CD4-positive, CD25-positive, alpha-beta regulatory T cell (primary cell): ENCODE measurements at places on chromosomes 5 and 9.

- no peak for DNase-seq
Observed at GRCh38 chr5:56247592-56247991, 14.5 kb upstream of the ANKRD55 start.

GRCh38 chr9:75601280-75601679, 289.2 kb upstream of the PCSK5 start:
- no peak for DNase-seq

GRCh38 chr9:74838351-74838750, 49.4 kb downstream of the TRPM6 start:
- DNase-seq, result no peak

DNA sequence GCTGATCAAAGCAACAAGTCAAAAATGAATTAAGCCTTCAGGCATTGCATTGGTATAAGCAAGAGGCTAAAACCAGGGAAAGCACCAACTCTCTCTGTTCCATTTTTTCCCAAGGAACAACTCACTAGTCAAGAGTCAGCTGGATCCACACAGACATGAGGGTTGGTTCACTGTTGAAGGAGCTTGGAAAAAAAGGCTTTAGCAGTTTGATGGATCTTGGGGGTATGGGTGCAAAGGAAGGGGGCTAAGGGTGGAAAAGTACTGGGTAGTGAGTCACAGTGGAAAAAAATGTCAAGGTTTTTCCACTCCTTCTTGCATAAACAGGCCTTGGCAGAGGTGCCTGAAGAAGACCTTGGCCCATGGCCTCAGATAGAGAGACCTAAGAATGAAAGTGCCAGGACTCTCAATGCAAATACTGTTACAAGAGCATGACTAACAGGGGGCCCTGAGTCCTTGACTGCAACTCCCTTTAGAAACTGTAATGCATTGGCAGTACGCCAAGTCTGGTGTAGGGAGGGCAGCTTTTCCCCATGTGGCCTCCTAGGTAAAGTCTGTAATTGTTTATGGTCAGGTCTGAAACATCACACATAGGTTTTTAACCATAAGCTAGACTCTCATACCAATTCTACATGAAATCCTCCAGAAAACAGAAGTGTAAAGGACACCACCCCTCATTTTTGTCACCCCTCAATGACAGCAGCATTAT, 23.7 kb downstream of the ACTL7A start:
- no peak for DNase-seq

DNA sequence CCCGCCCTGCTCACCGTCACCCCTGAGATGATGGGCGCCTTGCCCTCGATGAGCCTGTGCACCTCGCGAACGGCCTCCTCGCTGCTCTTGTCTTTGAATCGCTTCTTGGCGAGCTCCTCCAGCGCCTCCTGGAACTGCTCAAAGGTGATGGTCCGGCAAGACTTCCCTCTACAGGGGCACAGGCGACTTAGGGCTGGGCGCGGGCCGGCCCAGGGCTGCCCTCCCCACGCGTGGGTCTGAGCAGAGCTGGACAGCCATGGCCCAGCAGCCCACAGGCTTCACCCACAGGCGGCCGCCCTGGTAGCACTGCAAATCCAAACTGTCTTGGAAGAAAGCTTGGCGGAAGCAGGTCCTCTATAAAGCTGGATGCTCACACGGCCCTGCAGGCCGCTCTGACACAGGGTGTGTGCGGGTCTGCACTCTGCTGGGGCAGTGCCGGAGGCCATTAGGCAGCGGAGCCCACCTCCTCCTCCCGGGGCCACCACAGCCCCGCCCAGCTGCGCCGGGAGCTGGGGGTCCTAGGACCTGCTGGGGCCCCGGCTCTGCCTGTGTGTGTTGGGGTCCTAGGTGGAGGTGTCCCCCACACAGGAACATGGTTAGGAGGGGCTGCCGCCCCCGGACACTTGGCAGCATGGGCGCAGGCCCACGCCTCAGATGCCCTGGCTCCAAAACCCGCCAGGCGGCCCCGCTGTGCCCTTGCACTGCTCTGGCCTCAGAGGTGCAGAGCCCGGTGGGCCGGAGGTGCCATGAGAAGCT, 27.0 kb downstream of the TPPP start:
- no peak for DNase-seq

GRCh38 chr9:117273612-117274011, 141.2 kb downstream of the ASTN2 start:
- no peak for DNase-seq

DNA sequence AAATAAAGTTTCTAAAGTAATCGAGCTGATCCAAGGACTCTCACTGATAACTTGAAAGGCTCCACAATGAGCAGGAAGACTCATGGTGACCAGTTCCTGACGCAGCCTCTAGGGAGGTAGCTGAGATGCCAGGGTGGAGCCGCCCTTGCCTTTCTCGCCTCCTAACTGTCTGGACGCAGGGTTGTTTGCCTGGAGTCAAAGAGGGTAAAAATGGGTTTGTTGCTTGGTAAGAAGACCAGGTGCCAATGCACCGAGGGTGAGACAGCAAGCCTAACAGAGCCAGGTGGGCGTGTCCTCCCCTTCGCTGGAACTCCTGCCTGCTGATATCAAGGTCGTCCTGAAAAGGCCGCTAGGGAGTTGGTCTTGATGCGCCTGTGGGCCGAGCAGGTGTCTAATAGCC, 48.6 kb upstream of the FCN1 start:
- DNase-seq, result no peak

DNA sequence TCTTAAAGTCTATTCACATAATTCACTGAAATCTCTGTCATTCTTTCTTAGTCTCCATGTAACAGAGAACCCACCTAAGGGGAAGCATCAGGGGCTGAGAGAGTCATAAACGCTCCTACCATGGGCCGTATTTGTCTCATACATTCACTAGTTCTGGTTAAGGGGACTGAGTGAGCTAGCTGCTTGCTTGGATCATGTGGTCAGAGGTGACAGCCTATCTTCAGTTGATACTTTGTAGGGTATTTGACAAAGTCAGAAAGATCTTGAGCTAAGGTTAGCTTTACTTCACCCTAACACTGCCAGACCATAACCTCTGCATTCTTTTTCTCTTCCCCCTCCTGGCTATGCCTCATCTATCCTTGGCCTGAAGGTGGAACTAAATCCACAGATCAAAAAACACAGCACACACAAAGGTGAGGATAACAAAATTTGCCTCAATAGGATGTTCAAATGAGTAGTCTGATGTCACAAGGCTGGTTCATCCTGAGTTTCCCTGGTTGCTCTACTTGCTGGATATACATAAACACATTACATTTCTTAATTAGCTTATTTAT, 66.5 kb downstream of the MARCHF3 start:
- DNase-seq, result no peak

- no peak for DNase-seq
Observed at GRCh38 chr9:131062969-131063368, 33.4 kb upstream of the AIF1L start.

GRCh38 chr5:90932052-90932699, 373.6 kb downstream of the ADGRV1 start:
- peak; percentile 26 for DNase-seq

GRCh38 chr5:61010467-61011454, 65.8 kb downstream of the NDUFAF2 start:
- no peak for DNase-seq

GRCh38 chr9:136248951-136249876, 3.6 kb upstream of the QSOX2 start:
- DNase-seq, result no peak

- DNase-seq, result no peak
Observed at GRCh38 chr5:96836817-96837216, 29.1 kb upstream of the ERAP1 start.

DNA sequence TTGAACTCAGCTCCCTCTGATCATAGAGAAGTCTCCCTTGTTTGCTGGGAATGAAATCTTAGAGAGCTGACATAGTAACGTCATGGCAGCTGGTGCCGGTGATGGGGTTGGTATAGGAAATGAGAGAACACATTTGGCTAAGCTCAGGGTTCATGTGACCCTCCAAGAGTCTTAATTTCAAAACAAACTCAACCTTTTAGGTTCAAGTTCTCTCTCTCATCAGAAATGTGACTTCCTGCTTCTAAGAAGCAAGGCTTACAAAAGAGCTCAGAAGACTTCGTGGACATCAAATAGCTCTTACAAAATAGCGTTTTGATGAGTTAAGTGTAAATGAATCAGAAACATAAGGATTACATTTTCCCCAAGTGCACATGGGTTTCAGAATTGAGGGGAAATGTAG, 97.3 kb downstream of the PAPPA start:
- DNase-seq, result no peak

GRCh38 chr9:16407617-16408016, 462.9 kb downstream of the BNC2 start:
- DNase-seq, result no peak

GRCh38 chr5:140255460-140256157, 47.3 kb downstream of the PFDN1 start:
- DNase-seq, result no peak

- DNase-seq, result no peak
Observed at GRCh38 chr5:34789021-34789531, 49.9 kb upstream of the TTC23L start.

GRCh38 chr5:76742583-76742982, 26.7 kb downstream of the F2R start:
- DNase-seq, result no peak

GRCh38 chr9:114450833-114451706, 54.2 kb downstream of the WHRN start:
- peak; percentile 44 for DNase-seq

GRCh38 chr5:12313602-12314001, 409.4 kb upstream of the CTNND2 start:
- no peak for DNase-seq

GRCh38 chr9:107213080-107213479, 70.0 kb upstream of the RAD23B start:
- DNase-seq, result peak; percentile 14

DNA sequence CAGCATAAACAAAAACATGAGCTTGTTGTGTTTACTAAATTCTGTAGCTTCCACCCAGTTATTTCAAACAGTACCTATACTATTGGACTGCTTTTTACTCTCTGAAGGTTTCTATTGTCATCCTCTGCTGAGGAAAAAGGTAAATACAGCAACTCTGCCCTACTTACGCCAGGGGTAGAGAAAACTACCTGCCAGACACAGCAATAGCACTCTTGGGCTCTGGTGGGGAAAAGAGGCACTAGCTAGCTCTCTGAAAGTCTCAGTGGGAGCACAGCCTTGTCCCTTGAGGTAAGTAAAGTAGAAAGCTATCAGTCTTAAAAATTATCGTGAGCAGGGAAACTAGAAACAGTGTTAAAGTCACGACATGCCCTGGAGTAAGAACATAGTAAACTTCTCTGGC, 3.7 kb downstream of the HCN1 start:
- no peak for DNase-seq

DNA sequence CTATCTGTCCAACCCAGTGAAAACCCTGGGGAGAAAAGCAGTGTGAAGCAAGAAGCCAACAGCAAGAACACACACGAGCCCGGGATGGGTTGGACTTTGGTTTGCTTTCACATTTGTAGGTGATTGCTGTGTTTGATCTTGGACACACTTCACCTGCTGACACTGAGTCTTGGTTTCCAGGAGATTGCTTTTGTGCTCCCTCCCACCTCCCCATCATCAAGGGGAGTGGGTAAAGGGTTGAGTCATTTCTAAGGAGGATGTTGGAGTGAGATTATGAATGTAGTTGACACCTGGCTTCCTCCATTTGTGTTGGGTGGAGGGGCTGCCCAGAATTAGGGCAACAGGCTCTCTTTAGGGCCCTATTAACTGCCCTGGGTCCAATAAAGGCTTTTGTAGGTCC, 37.5 kb downstream of the ANKDD1B start:
- DNase-seq, result no peak

- no peak for DNase-seq
Observed at GRCh38 chr5:149453618-149454415, 74.7 kb upstream of the IL17B start.

DNA sequence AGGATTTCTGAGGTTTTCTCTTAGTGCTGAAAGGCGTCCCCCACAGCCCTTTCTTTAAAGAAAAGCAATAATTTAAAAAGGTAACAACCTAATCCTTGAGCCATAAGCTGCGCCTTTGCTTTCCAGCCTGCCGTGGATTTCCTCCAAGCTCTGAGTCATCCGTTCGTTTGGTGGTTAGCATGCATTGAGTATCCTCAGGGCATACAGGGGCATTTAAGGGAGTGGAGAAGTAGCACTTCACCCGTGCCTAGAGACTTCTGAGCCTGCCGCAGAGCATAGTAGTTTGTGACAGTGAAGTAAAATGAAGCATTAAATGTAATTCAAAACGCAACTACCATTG, 892 bp upstream of the TNC start:
- DNase-seq, result no peak

GRCh38 chr5:147658293-147658932, 124.1 kb downstream of the JAKMIP2 start:
- DNase-seq, result no peak

DNA sequence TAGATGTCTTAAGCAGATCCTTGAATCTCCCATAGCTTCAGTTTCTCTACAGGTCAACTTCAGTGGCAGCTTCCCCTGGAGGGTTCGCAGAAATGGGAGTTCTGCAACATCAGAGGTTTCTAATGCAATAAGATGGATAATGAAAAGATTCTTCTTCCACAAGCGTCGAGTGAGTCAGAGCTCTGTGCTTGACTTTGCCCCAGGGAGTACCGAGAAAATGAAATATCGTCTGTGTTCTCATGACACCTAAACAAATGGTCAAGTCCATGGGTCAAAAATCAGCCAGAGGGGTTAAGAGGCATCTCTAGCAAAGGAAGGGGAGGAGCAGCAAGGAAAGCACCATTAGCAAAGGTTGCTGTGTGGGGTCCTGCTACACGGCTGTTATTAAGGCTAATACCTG, 3.2 kb upstream of the ADRA1B start:
- no peak for DNase-seq

DNA sequence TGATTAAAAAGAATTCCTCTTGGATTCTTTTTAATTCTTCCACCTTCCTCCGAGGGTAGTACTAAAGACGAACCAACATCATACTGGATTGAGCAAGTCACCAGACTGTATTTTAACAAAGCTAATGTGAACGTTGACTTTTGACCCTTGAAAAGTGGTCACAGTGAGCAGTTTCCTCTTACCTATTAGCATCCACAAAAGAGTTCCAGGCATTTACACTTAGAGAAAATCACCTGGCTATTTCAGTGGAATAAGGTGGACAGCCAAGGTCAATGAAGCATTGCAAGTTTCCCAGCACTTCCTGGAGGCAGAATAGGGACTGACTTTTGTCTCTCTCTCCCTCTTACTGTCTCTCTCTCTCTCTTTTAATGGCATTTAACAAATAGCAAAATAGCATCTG, 145.1 kb upstream of the DAB2 start:
- DNase-seq, result no peak

- no peak for DNase-seq
Observed at GRCh38 chr9:135065804-135066203, 21.7 kb upstream of the OLFM1 start.

- DNase-seq, result no peak
Observed at GRCh38 chr5:7976411-7977190, 107.7 kb downstream of the MTRR start.

DNA sequence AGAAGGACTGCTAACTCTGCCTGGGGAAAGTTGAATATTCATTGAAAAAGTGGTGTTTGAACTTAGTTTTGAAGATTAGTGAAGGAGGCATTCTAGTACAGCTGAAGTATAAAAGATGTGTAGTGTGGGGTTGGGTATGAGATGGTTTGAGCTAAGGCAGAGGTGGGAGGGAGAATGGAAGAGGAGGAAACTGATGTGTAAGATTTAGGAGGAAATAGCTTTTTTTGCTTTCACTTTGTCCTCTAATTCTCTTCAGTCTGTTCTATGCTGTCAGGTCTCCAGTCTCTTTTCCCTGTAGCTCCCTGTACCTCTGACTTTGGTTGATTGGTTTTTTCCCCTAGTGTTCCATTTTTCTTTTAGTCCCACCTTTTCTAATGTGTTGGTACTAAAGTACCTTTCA, 9.0 kb downstream of the CREBRF start:
- DNase-seq, result no peak

GRCh38 chr9:2083479-2083878, 68.3 kb downstream of the SMARCA2 start:
- DNase-seq, result no peak
